Activated T-cell treated with anti-CD3 and anti-CD28 coated beads for 24 hours (primary cell): ENCODE measurements at places on chromosomes 4 and X.

GRCh38 chr4:23838607-23839006, 51.2 kb downstream of the PPARGC1A start:
- no peak for DNase-seq

- DNase-seq: no peak
Measured at GRCh38 chr4:87574996-87575395, 33.3 kb upstream of the DSPP start.

- DNase-seq: no peak
Measured at GRCh38 chr4:19401301-19402080, 850.2 kb upstream of the SLIT2 start.

DNA sequence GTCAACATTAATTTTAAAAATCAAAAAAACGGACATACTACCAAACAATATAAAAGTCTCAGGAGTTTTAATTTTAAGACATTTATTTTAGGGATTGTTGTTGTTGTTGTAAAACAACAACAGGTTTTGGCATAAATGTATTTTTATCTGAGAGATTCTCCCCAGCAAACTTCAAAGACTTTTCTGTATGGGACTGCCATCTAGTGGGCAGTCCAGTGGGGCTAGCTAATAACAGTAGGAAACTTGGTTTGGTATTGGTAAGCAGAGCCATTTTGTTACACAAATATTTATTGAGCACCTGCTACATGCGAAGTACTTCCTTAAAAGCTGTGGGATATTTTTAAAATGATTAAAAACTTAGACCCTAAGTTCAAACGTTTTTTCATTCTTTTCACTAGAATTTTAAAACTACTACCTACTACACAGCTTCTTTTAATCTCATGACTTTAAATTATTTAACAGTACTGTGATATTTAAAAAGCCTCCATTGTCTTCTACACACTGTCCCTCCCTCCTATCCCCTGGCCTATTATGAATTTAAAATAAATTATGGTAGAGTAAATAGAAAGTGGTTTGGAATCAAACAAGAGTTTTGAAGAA, 1028.4 kb upstream of the INTU start:
- DNase-seq: no peak

DNA sequence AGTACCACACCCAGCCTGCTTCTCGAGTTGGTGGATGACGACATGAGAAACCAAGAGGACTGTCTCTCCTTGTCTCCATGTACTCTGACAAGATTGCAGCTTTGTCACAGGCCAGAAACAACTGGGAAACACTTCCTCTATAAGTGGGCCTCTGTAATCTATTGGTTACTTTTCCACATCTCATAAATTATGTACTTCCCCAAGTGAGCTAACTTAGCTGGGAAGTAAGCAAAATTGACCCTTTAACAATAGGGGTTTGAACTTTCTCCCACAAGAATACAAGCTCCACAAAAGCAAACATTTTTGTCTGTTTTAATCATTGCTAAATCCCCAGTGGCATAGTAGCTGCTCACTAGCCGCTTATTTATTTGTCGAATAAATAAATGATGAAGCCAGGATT, 14.1 kb upstream of the USO1 start:
- no peak for DNase-seq

GRCh38 chr4:127875791-127876190, 4.9 kb upstream of the PLK4 start:
- DNase-seq: no peak

DNA sequence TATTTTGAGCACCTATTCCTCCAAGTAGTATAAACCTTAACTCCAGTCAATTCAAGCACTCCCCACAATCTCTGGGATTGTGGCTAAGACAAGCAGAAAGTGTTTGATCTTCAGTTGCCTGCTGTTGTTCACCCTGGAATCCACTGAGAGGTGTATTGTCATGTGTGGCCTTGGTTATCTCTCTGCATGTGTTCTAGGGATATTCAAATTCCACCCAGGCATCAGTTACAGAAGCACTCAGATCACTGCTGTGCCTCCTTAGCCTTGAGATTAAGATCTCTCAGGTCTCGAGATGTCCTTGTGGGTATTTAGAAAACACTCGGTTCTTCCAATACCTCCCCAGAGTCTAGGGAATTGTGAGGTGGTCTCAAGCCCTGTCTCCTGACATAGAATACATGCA, 213.3 kb downstream of the SMARCA1 start:
- DNase-seq: no peak

GRCh38 chr4:184890499-184890898, 64.7 kb upstream of the ACSL1 start:
- DNase-seq: no peak

DNA sequence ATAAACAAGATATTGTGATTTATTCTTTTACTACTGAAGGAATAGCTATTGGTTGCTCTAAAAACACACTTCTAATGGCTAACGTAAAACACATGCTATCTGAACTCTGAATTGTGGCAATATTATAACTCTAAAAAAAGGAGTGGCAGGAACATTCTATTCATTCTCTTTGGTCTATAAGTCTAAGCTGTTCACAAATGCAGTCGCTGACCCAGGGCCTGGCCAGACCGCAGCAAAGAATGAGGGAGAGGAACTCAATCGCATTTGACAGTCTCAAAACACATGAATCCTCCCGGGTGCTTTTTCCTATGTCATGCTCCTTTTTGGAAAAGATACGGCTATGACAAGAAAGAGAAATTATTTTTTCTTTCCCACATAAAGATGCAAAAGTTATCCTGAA, 651.6 kb upstream of the PITX2 start:
- no peak for DNase-seq

GRCh38 chrX:64187762-64188150, 17.8 kb downstream of the AMER1 start:
- no peak for DNase-seq

GRCh38 chrX:15530318-15530717, 29.7 kb downstream of the BMX start:
- no peak for DNase-seq

GRCh38 chr4:74423104-74423503, 21.8 kb upstream of the AREG start:
- DNase-seq: no peak

DNA sequence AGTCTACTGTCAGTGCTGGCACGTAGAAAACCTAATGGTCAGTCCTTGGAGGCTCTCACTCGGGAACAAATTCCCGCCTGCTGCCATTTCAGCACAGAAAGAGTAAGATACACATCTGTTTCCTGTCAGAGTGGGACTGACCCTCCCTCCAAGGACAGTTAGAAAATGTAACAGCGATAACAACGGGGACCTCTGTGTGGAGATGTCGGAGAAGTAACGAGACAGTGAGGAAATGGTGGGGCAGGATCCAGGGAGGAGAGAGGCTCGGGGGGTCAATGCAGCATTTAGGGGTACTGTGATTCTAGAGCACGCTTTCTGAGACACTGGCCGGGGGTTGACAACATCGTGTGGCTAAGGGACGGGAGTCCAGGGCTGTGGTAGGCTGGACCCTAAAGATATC, 36.0 kb upstream of the SORCS2 start:
- no peak for DNase-seq

- DNase-seq: no peak
Measured at GRCh38 chr4:180635281-180635680, 1607.9 kb upstream of the TENM3 start.

- DNase-seq: peak; percentile 2
Measured at GRCh38 chrX:20623448-20623847, 356.7 kb upstream of the RPS6KA3 start.
